AG20443 (cell line): ENCODE measurements at places on chromosomes 6 and 20.

- DNase-seq: no peak
Measured at GRCh38 chr6:9521152-9521530, 893.7 kb downstream of the TFAP2A start.

DNA sequence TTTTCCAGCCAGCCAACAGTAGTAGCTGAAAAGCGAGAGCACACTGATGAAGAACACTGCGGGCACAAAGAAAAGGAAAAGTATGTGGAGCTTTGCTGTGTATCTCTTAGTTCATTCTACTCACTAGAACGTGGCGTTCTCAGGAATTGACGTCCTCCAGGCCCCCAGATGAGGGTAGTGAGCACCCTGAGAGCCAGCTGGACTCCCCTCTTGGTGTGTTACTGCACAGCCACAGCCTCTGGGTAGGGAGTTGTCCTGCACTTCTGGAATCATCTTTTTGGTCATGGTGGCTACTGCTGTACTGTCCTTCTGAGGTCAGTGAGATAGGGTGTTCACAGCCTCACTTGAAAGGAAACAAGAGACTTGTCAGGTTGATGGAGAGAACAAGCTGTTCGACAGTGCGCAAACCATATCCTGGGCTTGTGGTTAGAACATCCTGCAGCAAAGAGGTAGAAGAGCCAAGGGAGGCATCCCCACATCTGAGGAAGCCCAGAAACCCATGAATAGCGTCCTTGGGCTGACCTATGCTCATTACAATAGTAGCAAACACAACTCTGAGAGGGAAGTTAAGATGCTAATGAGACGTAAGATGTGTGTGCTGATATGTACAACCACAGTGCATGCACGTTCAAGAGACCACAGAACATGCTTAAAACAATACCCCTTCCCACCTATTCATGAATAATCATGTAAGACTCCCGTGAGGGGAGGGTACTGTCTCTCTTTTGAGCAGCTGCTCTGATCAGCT is 14.6 kb upstream of the HLA-F start:
- no peak for DNase-seq

GRCh38 chr6:166619912-166620311 is 7.1 kb downstream of the RPS6KA2 start:
- peak; percentile 86 for DNase-seq

GRCh38 chr6:158771399-158772152 is 47.6 kb downstream of the EZR start:
- DNase-seq: no peak

GRCh38 chr20:11001302-11001701 is 327.5 kb upstream of the JAG1 start:
- DNase-seq: no peak

DNA sequence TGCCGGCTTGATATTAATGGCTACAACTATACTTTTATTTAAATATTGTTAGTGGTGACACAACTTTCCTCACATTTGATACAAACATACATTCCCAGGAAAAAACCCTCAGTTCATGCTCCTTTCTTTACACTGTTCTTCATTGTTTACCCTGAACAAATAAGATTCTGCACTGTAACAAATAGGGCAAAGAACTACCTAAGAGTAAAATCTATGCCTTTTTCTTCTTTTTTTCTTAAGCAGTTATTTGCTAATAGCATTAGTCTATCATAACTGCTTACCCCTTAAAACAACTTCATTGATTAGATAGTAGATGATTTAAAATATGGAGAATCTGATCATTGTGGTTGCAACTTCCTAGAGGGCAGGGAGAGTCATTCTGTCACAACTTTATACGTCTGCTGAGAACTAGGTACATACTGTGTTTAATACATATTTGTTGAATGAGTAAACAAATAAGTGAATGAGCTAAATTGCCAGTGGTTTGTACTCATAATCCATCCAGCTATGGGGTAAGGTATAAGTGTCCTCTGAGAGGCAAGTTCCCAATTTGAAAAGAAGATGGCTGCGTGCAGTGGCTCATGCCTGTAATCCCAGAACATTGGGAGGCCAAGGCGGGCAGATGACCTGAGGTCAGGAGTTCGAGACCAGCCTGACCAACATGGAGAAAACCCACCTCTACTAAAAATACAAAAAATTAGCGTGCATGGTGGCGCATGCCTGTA is 161.0 kb downstream of the CDK19 start:
- no peak for DNase-seq

- DNase-seq: peak; percentile 89
Measured at GRCh38 chr6:79078075-79078969, at the start of gene PHIP. PHIP (minus strand) TSS chr6:79078254; CDS start chr6:79078068, 186 bp downstream.

- no peak for DNase-seq
Measured at GRCh38 chr6:159631886-159632285, 61.2 kb downstream of the SOD2 start.

GRCh38 chr6:84515067-84515466 is 249.3 kb downstream of the TBX18 start:
- DNase-seq: no peak

DNA sequence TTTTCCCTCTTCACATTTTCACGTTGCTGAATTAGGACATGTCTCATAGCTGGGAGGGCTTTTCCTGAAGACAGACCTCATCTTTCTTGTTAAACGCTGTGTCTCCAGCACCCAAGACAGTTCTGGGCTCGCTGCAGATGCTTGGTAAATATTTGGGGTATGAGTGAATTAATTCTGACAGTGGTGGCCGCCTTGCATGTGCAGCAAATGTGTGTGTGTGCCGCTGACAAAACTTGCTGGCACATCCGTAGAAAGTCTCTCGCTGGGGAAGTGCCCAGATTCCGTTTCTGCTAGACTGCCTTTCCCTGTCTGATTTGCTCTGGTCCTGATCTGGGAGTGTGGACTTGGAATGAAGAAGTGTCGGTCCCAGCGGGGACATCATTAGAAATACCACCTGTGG is 48.2 kb upstream of the ZNFX1 start:
- peak; percentile 82 for DNase-seq
